ENCODE measurements at places on chromosomes 6 and 20. TPM values are rescaled to one million over a fixed set of nuclear protein-coding genes. Genes with fewer than 3 reads are reported as not detected.

GRCh38 chr6:6332811-6333244 is 12.4 kb upstream of the F13A1 start:
- no peak for DNase-seq

C6orf15 gene
- not detected for total RNA-seq

MDFI gene
- 137 TPM for total RNA-seq

KCNG1 gene
- 129 TPM for total RNA-seq

- DNase-seq: peak; percentile 31
Observed at GRCh38 chr6:117317261-117317660, 51.9 kb downstream of the VGLL2 start.

ATP9A gene
- total RNA-seq: 15.2 TPM

Data from cardiac muscle cell (in vitro differentiated cells and primary cell).